ENCODE measurements at places on chromosomes 6 and 20.

DNA sequence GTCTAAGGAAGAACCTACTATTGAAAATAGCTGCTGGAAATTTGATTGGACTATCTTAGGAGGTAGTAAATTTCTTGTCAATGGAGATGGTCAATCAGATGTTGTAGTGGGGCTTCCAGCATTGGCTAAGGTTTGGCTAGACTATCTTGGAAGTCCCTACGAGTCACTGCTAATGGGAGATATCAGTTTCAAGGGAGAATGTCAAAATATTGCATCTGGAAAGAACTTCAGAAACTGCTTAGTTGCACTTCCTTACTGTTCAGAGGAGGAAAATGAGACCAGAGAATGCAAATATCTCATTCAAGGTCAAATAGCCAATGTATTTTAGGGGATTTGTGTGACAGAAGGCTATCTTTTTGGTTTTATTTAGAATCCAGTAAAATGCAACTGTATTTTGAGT, 53.5 kb upstream of the CCN2 start:
- DNase-seq, result no peak

GRCh38 chr6:161437851-161438250, 164.0 kb upstream of the AGPAT4 start:
- DNase-seq, result no peak

DNA sequence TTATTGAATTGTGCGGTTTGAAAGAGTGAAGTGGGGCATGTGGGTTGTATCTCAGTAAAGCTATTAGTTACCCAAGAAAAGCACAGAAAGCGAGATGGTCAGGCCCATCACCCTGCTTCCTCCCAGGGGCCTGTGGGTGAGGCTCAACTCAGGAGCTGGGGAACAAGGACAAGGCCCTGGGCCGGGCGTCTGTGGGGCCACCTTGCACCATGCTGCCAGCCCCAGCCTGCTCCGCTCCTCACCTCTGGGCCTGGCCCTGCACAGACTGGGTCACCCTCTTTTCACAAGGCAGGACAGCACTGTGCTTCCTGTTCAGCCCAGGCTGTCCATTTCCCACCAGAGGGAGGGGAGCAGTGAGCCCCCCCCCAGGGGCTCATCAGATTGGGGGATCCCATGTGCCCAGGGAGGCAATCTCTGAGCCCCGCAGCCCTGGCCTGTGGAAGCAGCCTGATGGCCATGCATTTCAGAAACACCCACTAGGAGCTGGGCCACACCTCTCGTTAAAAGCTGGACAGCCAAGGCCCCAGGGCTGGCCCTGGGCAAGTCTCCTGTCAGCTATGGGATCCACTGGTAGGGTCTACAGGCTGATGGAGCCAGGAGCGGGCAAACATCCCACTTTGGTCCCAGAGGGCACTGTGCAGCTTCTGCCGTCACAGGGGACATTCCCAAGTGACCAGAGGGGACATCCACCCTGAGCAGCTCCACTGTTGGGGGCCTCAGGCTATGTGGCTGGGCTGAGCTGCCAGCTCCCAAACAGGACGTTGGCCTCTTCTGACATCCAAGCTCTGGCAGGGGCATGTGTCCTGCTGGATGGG, 55.9 kb downstream of the YTHDF1 start:
- DNase-seq, result no peak

DNA sequence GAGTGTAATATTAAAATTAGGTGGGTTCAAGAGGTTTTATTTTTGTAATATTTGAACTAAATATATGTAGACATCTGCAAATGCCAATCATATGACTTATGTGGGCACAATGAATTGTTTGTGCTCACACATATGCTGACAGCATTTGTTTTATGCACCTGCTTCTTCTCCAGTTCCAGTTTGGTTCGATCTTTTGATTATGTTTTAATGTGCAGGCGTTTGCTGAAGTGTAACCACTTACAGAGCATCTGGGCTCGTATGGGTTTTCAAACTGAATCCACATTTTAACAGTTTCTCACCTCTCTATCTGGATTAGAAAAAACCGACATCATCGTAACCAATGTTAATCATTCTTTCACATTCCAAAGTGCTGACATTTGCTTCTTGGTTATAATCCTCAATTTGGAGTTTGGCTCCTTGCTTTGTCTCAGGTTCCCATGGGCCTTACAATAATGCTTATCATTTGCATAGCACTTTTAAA, 129.1 kb upstream of the SPACA1 start:
- no peak for DNase-seq

- DNase-seq, result no peak
Measured at GRCh38 chr6:116975600-116975999, 98.6 kb downstream of the RFX6 start.
